T follicular helper cell (primary cell): ENCODE measurements at places on chromosomes 4 and X.

- DNase-seq = no peak
Measured at GRCh38 chr4:62015043-62015739, 815.1 kb downstream of the ADGRL3 start.

DNA sequence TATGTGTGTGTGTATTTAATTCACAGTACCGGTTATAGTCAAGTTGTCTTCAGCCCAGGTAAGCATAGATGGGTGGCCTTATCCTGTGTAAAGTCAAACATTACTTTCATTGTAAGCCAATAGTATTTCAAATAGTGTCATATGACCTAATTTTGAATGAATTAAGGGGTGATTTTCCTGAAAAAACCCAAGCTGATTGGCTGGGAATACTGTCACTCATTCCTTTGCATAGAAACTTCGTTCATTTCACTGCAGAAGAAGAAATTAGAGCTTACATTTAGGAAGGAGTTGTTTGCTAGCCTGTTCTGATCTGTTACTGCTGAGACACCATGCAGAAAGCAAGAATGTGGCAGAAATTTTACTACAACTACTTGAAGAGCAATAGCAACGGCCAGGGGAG lies 45.4 kb downstream of the SMARCAD1 start:
- no peak for DNase-seq

- DNase-seq = no peak
Measured at GRCh38 chrX:27751976-27752375, 55.8 kb upstream of the MAGEB10 start.

DNA sequence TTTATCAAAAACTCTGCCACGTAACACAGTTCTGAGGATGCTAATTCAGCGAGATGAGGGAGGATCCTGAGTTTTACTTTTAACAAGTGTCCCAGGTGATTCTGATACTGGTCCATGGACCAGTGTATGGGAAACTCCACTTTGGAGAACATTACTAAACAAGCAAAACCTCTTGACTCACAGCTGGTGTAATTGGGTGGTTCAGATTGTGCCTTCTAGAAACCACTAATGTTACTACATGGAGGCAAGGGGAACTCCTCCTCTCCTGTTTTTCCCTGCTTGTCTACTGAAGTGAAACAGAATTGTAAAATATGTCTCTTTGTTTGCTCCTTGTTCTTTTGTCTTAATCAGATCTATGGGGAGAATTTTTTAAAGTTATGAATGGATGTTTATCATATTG lies 62.6 kb downstream of the FRAS1 start:
- DNase-seq = no peak

- DNase-seq = no peak
Measured at GRCh38 chr4:8376361-8377102, 64.0 kb downstream of the ACOX3 start.

GRCh38 chr4:151247395-151247794 lies 29.6 kb upstream of the PRSS48 start:
- no peak for DNase-seq

DNA sequence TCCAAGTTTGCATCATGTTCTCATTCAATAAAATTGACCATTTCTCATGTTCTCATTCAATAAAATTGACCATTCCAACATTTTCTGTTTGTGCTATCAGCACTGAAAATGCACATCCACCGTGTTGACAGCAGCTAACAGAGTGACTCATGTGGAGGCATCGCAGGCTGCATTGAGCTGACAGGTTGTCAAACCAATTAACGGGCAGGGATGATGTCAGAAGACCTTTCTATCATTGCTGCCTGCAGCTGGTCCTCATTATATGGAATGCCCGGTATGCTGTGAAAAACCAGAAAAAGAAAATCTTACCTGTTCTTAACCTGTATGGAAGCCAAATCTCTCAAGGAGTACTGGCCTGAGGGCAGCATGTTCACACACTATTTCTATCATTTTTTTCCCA lies 202.0 kb downstream of the SMIM20 start:
- no peak for DNase-seq

DNA sequence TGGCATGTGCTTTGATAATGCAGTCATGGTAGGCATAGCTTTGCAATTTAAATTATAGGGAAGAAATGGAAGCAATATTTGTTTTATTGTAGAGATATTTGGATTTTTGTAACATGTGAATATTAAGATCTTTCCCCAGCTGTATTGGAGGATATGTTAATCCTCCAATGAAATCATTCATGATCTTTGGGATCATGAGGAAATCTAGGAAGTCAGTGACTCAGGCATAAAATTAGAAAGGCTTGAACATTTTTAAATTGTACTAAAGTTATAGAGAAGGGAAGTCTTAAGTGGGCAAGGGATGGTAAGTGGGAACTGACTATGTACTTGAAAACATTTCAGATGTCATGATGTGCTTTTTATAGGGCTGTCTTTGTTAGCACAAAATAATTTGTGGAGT lies 46.8 kb downstream of the FIP1L1 start:
- DNase-seq = no peak

DNA sequence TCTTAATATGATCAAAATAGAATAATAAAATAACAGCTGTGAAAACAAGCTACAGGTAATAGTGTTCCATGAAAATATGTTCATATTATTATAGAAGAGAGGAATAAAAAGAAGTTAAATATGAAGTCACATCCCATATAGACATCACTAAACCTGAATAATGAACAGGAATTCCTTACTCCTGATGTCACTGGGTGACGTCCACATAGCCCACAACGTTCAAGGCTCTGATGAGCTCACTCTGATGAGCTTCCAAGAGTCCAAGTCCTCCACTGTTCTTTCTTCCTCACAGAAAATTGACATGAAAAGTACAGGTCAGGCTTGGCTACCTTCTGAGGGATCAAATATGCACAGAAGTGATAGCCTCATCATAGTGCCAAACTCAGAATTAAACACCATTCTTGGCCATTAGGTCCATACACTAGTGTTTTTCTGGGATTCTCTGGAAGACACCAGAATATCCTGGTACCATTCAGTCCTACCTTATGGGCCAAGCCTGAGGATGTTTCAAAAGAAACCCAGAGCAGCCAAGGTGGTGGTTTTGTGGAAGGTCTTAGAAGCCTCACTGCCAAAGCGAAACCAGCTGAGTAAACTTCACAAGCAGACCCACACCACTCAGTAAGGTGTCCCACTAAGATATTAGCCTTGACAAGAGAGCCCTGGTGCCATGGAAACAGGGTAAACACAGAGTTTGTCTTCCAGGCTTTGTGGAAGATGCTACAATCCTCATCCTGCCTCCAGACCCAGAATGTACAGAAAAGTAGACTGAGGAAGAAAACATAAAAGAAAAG lies 138.4 kb upstream of the HHIP start:
- no peak for DNase-seq

DNA sequence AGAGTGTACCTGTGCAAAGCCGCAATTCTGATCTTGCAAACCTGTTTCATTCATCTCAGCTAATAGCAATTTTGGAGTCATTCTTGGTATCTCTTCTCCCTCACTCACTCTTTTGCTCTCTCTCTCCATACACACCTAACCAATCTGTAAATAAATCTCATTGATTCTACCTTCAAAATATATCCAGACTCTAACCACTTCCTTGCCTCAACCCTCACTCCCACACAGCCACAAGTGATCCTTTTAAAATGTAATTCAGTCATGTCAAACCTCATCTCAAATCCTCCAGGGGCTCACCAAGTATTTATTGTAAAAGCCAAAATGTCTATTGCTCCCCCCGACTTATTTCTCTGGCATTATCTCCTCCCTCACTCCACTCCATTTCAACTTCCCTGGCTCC lies 51.7 kb upstream of the SLC10A4 start:
- no peak for DNase-seq

DNA sequence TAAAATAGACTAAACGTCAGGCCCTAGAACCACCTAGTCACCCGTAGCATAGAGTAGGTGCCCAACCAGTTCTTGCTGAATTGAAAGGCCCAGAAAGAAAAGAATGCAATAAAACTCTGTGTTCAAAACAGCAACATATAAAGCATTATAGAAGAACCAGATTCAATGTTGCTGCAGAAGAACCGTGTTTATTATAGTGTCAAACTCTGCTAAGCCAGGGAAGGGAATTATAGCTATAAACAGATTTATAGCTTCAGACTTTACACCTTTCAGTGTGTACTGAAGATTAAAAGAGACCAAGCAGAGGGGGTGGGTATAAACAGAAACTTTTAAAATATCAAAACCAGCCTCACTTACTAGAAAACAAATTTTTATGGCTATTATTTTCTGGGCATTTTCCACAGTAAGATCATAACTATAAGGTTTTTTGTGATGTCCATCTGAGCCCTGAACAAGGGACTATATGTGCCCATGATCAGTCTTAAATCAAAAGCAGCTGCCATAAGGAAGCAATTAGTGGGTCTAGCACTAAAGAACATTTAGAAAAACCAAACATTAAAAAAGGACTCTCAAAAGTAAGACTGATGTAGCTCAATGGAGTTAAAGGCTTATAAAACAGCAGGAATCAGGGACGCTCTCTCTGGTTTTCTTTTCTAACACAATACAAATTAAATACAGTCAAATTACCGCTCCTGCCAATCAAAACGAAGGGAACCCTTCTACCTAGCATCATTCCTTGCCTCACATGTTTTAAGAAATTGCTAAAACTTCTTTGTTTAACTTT lies 219.7 kb upstream of the ETNPPL start:
- no peak for DNase-seq

DNA sequence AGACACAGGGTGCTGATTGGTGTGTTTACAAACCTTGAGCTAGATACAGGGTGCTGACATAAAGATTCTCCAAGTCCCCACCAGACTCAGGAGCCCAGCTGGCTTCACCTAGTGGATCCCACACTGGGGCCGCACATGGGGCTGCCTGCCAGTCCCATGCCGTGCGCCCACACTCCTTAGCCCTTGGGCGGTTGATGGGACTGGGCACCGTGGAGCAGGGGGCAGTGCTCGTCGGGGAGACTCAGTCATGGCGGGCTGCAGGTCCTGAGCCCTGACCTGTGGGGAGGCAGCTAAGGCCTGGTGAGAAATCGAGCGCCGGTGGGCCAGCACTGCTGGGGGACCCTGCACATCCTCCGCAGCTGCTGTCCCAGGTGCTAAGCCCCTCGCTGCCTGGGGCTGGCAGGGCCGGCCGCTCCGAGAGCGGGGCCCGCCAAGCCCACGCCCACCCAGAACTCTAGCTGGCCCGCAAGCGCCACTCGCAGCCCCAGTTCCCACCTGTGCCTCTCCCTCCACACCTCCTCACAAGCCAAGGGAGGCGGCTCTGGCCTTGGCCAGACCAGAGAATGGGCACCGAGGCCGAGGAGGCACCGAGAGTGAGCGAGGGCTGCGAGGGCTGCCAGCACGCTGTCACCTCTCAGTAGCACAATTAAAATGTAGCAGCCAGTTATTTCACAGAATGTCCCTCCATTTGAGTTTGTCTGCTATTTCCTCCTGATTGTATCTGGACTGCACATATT lies 76.1 kb upstream of the PNPLA4 start:
- no peak for DNase-seq

- DNase-seq = no peak
Measured at GRCh38 chrX:85243155-85243554, 424 bp downstream of the SATL1 start.

DNA sequence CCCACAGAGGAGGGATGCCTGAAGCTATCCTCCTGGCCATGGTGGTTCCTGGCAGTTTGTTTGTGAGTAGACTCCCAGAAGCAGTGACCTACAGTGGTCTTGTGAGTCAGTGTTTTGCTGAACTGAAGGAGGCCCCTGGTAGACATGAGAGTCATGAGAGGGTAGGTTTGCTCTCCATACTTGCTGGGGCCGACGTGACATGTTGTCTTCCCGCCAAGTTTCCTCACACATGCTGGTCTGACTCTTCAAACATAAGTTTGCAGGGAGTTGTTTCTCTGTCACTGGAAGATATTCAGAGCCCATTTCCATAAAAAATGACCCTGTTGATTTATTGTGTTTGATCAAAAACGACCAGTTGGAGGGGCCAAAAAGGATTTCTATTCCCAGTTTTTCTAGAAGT lies 131.1 kb upstream of the SCML1 start:
- DNase-seq = no peak

GRCh38 chrX:150405576-150405975 lies 42.5 kb downstream of the MAMLD1 start:
- DNase-seq = no peak

- no peak for DNase-seq
Measured at GRCh38 chr4:14883166-14883565, 119.1 kb upstream of the CPEB2 start.

- no peak for DNase-seq
Measured at GRCh38 chr4:181261279-181261678, 981.9 kb upstream of the TENM3 start.

DNA sequence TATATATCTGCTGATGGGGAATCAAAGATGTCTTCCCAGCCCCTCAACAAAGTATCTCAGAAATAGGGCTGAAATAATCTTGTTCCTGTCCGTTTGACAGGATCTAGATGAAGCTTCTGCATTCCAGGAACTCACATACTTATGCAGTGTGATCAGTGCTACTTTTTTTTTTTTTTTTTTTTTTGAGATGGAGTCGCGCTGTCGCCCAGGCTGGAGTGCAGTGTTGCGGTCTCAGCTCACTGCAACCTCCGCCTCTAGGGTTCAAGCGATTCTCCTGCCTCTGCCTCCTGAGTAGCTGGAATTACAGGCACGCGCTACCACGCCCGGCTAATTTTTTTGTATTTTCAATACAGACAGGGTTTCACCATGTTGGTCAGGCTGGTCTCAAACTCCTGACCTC lies 36.4 kb downstream of the DHX15 start:
- no peak for DNase-seq

DNA sequence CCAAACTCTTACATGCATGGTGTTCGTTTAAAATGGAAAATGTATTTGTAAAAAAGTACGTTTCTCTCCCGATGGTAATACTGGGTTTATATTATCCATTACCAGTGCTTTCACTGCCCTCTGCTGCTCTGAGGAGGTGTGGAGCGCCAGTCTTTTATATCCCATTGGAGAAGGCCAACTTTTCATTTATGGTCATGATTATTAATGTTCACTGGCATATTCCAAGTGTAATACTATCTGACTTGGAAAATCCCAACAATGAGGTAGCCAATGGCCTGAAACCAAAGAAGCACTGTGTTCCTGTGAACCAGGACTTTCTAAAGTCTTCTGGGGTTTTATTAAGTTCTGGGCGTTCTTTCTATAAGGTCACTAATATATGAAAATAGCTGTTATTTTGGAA lies 80.7 kb downstream of the SYNPO2 start:
- DNase-seq = no peak

- no peak for DNase-seq
Measured at GRCh38 chr4:186272699-186273391, 6.9 kb downstream of the F11 start.

GRCh38 chrX:46461660-46462191 lies 83.5 kb downstream of the ZNF674 start:
- no peak for DNase-seq

GRCh38 chr4:139763205-139763604 lies 97.6 kb downstream of the MGST2 start:
- no peak for DNase-seq

DNA sequence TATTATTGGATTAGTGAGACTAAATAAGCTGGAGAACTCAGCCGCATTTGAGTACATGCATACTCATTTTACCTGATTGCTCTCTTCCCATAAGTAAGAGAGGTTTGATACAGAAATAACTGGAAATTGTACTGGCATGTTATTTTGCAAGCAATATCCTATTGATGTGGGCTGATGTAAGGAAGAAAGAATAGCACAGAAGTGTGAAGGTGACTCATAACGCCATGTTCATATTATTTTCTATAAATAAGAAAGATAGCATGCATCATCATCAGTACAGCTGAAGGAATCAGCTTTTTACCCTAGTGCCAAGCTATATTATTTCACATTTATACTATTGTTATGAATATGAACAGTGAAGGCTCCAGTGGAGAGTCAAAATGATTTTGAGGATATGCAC lies 138.3 kb upstream of the FAM47A start:
- DNase-seq = no peak
